ENCODE measurements at places on chromosomes 12 and 14.

DNA sequence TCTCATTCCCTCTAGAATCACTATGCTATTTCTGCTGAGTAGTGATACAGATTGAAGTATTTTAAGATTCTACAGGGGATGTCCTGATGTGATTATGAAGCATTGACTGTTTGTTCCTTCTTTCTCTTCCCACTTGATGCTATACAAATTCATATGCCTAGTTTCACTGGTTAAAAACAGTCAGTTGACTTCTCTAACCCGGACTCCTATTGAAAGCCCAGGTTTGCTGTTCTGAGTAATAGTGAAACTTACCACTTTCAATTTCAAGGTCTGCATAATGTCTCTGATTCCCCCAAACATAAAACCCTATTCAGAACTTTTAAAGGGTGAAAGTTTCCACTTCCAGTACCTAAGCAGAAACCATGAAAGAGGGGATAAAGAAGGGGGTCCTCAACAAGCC lies 117.7 kb upstream of the RPL10L start:
- DNase-seq = no peak

DNA sequence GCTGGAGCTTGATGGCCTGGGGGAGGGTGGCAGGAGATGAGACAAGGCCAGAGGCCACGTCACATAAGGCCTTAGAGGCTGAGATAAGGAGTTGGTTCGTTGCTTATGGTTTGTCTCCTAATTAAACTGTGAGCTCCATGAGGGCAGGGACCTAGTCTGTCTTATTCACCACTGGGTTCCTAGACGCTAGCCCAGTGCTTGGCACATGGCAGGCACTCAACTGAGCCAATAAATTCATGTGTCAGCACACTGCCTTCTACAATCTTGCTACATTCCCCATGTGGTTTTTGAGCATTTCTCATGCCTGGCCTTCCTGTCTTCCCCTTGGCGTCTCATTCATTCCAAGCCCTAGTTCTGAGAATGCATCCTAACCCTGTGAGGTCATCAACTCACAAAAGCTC lies 92.5 kb upstream of the MED13L start:
- no peak for DNase-seq

GRCh38 chr12:29547151-29547632 lies 49.7 kb upstream of the OVCH1 start:
- DNase-seq = no peak

- no peak for DNase-seq
Measured at GRCh38 chr14:85182282-85182681, 347.7 kb upstream of the FLRT2 start.

DNA sequence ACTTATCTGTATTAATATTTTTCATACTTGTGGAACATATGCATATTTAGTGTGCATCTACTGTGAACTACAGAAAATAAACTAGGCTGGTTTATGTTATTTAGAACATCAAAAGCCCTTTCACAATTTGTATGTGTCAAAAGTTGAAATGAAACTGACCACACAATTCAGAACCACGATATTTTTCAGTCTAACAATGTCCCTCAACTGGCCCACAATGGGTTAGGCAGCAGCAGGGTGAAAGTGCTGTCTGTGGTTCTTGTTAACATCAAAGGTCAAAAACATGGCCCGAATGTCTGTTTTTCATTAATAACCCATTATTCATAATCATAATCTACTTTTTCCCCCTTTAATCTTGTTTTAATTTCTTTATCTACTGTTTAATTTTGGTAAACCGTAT lies 559.9 kb upstream of the ATP2B1 start:
- no peak for DNase-seq

DNA sequence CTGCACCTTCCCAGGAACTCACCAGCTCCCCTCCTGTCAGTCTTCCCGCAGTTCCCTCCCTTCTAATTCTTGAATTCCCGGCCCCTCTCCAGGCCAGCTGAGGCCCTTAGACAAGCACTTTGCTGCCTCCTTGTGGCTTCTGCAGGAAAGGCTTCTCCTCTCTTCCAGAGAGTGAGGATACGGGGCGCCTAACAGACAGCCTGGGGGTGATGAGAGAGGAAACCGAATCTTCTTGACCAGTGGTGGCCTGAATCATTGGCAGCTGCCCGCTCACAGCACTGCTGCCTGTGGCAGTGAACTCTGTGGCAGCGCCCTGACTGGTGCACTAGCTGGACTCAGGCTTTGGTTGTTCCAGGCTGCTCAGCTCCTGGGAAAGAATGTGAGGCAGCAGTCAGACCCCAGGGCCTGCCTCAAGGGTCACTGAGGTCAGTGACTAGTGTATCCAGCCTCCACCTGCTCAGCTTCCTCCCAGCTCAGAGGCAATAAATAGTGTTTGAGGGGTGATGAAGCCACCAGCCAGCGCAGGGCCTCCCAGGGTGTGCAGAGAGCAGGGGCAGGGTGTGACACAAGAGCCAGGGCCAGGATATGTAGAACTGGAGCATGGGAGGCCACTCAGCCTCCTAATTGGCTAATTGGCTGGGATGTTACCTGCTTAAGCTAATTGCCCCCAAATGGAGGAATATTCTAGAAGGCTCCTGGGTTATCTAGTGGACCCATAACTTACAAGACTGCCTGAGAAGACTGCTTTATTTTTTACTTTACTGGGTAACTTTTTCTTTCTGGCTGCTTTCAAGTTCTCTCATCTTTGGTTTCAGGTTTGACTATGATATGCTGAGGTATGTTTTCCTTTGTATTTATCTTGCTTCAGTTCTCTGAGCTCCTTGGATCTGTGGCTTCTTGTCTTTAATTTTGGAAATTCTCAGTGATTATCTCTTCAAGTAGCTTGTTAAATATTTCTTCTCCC lies 12.9 kb upstream of the MCRS1 start:
- DNase-seq = peak; percentile 66

DNA sequence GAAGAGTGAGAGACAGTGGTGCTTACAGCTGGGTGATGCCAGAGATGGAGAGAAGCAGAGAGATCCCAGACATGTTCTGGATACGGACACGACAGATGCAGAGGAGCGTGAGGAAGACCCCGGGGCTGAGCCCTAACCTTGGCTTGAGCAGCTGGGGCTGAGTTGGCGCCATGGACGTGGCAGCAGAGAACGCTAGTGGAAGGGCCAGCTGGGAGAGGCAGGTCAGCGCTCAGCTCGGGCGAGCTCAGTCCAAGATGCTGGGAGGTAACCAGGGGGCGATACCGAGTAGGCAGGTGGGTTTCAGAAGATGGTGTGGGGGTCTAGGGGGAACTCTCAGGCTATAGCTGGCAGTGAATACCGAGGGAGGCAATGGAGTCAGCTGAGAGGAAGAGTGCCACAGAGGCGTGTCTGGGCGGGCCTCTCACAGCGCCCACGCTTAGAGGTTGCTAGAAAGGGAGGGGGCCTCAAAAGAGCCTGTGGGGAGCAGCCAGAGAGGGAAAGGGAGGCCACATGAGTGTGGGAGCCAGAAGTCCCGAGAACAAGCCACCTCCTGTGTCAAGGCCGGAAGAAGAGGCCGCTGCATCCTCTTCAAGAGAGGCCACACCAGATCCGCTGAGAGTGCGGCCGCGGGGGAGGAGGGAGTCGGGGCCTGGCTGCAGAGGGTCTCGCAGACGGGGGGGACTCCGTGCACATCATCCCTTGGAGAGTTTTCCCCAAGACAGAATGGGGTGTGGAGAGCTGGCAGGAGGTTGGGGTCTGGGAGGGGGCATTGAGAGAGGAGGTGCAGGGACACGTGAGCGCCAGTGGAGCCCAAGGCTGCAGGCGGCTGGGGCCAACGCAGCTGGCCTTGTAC lies 57.0 kb upstream of the DIO3 start:
- no peak for DNase-seq

DNA sequence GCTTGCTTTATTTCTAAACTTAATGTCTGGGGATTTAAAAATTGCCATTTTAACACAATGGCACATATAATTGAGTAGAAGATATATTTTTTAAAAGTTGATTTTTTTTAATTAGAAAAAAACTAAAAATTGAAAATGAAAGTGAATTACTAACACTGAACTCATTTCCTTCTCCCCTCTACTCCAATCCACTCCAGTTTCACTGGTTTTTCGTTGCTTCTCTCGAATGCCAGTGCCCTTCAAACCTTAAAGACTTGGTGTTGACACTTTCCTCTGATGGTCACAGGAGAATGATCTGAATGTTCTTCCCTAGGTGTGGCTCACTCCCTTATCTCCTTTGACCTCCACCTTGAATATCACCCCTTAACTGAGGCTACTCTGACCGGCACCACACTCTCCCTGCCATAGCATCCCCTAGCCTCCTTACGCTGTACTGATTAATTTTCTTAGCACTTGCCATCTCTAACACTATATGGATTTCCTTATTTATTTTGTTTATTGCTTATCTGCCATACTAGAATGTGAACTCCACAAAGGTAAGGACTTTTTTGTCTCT lies 107.1 kb downstream of the LIN7A start:
- no peak for DNase-seq

DNA sequence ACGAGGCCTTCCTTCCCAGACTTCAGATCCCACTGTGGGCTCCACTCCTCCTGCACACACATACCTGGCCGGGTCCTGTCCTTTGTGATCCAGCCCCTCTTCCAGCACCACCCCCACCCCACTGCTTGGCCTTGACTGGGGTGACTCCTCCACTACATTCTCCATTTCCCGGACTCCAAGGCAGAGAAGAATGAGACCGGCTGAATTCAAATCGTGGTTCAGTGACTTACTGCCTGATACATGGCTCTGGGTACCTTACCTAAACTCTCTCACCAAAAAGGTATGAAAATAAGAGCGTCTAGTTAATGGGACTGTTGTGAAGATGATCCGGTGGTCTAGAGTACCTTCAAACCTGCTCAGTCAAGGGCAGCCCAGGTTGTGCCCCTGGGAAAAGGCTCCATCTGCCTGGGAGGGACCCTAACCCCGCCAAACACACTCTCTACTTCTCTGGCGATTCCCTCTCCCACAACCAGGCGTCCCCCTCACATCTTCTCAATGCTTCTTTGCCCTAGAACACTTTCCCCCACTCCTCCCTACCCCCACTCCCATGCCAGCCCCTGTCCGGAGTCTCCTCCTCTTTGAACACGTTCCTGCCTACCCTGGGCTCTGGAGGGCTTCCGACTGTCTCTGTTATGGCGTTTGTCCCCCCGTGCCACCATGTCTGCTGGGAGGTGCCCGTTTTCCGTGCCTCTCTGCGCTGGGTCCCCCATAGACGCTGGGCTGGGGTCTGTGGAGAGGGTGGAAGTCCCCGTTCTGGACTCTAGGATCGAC lies 1.5 kb upstream of the ZBTB42 start:
- DNase-seq = no peak

DNA sequence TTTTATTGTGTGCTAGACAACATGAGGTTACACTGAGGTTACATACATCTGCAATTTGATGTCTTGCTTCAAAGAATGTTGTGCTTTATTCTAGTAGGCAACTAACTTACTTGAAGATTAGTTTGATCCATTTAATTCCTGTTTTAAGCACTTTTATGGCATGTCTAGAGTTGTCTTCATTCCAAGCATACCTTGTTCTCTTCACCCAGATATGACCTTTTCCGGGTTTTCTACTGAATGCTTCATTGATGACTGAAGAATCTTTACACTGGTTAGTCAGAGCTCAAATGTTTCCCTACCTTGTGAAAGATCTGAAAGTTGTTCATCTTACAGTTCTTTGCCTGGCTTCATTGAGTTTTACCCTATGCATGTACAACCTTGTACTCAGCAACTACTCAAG lies 274.0 kb upstream of the KITLG start:
- peak; percentile 3 for DNase-seq

GRCh38 chr12:113030875-113031525 lies 25.5 kb upstream of the DTX1 start:
- peak; percentile 21 for DNase-seq

DNA sequence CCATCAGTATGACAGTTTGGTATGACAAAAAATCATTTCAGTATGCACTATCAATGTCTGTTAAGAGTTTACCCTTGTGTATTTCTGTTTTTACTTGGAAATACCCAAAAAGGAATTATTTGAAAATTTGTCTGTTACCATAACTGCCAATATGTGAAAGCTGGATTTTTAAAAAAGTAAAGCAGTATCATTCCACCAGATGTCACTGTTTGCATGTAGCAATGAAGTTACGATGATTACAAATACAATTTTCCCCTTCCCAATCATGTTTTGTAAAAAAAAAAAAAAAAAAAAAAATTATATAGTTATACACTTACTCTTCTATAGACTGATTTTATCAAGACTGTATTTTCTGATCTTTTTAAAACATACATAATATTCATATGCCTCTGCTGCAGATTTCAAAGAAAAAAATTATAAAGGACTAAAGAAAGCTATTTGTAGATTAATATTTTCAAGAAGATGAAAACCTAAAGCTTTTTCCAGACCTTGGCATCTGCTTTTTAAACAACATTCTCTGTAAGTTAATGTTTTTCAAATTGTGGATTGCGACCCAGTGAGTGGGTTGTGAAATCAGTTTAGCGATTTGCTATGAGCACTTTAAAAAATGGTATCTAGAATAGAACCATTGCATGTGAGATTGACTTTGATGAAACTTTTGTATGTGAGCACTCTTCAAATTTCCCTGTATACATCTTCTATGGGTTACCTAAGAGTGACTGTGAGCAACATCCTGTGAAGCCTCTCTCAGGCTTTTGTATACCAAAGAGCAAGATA lies 114.2 kb downstream of the TTC6 start:
- DNase-seq = no peak

DNA sequence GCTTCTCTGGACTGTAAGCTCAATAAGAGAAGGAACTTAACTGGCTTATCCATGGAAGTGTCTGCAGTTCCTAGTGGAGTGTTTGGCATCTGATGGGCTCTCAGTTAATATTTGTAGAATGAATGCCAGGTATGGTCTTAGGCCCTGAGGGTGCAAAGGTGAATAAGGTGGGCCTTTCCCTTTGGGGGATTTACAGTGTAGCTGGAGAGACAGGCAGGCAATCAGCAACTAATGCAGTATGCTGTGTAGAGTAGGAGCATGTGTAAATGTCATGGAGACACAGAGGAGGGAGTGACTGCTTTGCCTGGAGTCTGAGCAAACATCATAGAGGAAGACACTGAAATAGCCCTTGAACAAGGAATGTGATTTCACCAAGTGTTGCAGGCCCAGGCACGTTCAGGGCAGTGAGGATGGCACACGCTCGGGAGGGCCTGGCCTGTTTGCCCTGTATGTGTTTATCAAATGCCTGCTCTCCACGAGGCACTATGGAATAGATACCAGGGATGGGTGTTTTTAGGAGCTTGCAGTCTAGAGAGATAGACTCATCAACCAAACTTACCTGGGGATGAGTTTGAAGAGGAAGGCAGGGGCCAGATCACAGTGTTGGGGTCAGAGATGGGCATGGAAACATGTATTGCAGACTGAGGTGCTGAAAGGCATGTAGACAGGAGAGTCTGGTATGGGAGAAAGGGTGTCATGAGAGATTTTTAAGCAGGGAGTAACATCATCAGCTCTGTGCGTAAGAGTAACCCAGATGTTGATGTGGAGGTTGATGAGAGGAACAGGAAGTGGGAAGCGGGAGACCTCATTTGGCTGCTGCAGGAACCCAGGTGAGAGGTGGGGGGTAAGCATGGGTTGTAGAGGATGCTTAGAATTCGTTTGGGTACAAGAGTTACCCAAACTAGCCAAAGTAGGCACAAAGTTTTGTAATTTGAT lies 54.1 kb downstream of the PLXNC1 start:
- no peak for DNase-seq

DNA sequence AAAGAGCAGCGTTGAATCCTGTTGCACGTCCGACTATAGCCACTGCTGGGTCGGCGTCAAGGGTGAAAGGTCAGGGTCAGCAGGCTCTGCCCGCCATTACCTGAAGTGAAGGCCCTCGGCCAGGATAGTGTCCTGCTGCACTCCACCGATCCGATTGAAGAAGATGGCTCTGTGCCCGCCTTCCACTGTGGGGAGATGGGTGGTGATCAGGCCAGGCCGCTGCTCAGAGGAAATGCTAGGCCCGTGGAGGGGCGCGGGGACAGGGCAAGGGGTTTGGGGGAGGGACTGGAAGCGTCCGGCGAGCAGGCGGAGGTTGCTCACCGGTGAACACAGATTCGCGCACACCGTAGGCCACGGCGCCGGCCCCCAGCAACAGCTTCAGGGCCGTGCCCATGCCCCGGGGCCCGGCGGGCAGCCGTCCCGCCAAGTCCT lies 352 bp downstream of the PHB2 start:
- no peak for DNase-seq

Data from PC-9 (cell line).